ENCODE measurements at places on chromosomes 4 and X. TPM values are rescaled to one million over a fixed set of nuclear protein-coding genes. Genes with fewer than 3 reads are reported as not detected.

Gene DDX3X
- polyA plus RNA-seq: 256 TPM

Gene CITED1
- polyA plus RNA-seq: 12.6 TPM

Gene HSFX4
- 0.25 TPM for polyA plus RNA-seq

Gene CT55
- 0.10 TPM for polyA plus RNA-seq

DNA sequence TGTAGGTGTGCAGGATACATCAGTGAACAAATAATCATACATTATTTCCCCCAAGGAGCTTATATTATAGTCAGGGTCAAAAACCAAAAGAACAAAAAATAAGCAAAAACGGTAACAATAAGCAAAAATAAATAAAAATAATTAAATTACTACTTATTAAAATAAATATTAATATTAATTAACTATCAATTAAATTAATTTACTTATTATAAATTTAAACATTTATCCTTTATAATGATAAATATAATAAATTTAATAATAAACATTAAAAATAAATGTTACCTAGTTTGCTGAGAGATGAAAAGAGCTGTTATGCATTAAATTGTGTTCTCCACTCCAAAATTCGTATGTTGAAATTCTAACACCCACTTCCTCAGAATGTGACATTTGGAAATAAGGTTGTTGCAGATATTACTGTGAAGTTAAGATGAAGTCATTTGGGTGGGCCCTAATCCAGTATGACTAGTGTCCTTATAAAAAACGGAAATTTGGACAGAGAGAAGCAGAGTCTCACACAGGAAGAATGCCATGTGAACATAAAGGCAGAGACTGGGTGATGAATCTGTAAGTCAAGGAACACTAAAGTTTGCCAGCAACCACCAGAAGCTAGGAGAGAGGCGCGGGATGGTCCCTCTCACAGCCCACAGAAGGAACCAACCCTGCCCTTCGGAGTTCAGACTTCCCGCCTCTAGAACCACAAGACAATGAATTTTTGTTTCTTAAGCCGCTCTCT is 67.2 kb upstream of the IBSP start:
- DNase-seq: no peak

DNA sequence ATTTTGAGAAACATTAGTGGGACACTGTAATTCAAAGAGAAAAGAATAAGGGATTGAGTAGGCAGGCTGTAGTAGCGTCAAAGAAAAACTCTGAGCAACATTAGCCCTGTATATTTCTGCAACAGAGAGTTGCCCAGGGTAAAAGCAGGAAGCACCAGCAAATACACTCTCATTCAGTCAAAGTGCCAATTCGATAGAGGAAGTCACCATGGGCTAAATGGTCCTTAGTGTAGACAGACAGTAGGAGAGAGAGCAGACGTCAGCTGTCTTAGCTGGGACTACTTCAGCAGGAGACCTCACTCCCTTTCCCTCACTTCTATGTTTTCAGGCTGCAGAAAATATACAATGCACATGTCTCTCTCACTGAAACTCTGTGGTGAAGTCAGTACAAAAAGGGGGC is 2073.8 kb upstream of the TENM3 start:
- DNase-seq: no peak

DNA sequence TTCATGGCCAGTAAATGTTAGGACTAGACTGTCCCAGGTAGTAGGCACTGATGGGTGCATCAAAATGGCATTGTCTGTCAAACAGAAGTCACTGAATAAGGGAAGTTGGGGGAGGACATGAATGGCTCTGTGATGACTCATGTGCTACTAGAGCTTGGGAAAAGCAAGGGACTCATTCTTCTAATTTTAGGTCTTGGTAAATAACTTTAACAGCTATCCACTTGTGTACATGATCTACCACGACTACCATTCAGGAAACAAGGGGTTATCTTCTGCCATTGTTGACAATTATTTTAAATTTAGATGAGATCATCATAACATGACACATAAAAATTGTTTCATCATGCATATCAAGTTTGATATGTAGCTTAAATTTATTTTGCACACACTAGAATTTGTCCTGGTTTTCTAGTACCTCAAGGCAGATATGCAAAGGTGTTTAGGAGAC is 6.3 kb downstream of the AREG start:
- DNase-seq: no peak

GRCh38 chr4:33996075-33996718 is 2248.1 kb downstream of the ARAP2 start:
- DNase-seq: no peak

- DNase-seq: no peak
Observed at GRCh38 chrX:113651306-113651705, 810.7 kb upstream of the AMOT start.

DNA sequence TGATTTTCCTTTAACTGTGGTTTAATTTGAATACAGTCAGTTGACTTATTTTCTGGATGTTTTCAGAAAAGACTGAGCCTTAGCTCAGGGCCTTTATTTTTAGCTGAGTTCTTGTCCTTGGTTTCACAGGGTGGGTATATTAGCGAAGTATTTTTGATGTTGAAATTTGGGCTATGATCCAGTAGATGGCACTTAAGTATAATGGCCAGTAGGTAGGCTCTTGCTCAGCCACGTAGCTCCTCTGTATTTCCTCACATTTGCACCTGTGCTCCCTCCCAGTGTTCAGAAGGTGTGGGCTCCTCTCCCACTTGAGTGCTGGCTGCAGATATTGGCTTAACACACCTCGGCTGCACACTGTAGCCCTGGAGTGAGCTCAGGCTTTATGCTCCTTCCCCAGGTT is 549.9 kb upstream of the AMOT start:
- no peak for DNase-seq

- DNase-seq: no peak
Observed at GRCh38 chr4:138542191-138542776, 300.1 kb upstream of the SLC7A11 start.

- no peak for DNase-seq
Observed at GRCh38 chrX:41332408-41333002, 1.5 kb upstream of the DDX3X start.

- no peak for DNase-seq
Observed at GRCh38 chr4:4585012-4585670, 43.3 kb upstream of the STX18 start.

DNA sequence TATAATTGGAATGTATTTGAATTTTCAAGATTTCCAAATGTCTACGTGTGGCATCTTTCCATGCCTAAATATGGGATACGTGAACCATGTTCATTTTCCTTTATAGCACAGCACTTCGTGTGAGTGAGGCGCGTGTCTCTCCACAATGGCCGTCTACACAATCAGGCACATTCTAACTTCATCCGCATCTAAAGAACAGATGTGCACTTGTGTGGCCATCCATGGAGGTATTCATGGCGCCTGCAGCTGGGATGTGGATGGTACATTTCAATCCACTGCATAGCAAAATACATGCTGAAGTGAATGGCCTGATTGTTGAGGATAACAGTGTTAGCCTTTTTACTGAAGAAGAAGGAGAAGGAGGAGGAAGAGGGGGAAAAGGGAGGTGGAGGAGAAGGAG is 34.5 kb upstream of the TRIM2 start:
- no peak for DNase-seq

- no peak for DNase-seq
Observed at GRCh38 chr4:64062991-64063390, 346.3 kb downstream of the TECRL start.

- DNase-seq: no peak
Observed at GRCh38 chr4:53040459-53040815, 178.3 kb downstream of the RASL11B start.

- no peak for DNase-seq
Observed at GRCh38 chr4:28760003-28760402, 1899.4 kb downstream of the STIM2 start.

GRCh38 chr4:46656071-46656470 is 253.0 kb downstream of the COX7B2 start:
- DNase-seq: peak; percentile 3

GRCh38 chrX:63764946-63765345 is 20.1 kb downstream of the ARHGEF9 start:
- no peak for DNase-seq

All from left kidney (tissue), 8 donors.